ENCODE measurements at places on chromosomes 16 and 17. TPM values are rescaled to one million over a fixed set of nuclear protein-coding genes. Genes with fewer than 3 reads are reported as not detected.

DNA sequence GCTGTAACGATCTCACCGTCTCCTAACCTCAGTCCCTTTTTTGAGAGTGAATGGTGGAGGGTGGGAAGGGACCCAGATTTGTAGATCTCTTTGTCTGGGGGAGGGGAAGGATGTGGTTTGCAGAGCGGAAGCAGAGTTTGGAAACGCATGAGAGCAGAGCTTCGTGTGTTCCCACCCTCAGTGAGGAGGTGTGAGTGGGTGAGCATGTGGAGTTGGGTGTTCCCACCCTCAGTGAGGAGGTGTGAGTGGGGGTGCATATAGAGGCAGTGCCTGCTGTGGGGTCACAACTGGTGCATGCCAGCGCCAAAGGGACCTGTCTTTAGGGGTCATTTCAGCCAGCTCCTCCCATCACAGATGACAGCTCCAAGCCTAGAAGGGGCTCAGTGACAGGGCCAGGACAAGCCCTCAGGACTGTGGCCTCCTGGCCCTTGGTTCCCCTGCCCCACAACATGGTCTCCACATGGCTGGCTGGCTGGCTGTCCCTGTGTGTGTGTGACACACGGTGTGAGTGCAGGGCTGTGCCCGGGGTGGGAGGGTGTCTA, 1.8 kb upstream of the CISD3 start:
- no peak for DNase-seq

Gene SAP30BP
- total RNA-seq, result 70.7 TPM

GRCh38 chr16:1938316-1938715, 4.7 kb downstream of the MSRB1 start:
- DNase-seq, result no peak

Gene LPO
- not detected for total RNA-seq

Gene ZNF750
- total RNA-seq, result 0.68 TPM

Gene CCL7
- not detected for total RNA-seq

- no peak for DNase-seq
Observed at GRCh38 chr17:3870871-3871306, 22.0 kb downstream of the CAMKK1 start.

- no peak for DNase-seq
Observed at GRCh38 chr17:82348866-82349265, 10.2 kb upstream of the TEX19 start.

All from glomerular endothelial cell (primary cell).